ENCODE measurements at places on chromosomes 7 and 10.
A peak's percentile ranks its signal among the peaks of the same experiment; 100 is the strongest.

- DNase-seq: no peak
Measured at GRCh38 chr10:89309156-89310055, 7.6 kb downstream of the IFIT2 start.

DNA sequence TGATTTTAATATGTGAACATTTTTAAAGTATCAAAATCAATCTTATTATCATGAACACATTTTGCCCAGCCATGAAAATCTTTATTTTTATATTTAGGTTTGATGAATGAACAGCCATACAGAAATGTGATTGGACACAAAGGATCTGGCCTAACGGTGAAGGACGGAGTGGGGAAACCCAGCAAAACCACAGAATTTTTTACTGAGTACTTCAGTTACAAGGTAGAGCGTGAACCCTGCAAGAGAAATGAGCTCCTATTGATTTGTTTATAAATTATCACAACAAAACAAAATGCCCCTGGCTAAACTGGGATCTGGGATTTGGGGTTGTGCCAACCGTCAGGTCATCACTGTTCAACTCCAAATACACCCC, 118.8 kb downstream of the JAZF1 start:
- no peak for DNase-seq

DNA sequence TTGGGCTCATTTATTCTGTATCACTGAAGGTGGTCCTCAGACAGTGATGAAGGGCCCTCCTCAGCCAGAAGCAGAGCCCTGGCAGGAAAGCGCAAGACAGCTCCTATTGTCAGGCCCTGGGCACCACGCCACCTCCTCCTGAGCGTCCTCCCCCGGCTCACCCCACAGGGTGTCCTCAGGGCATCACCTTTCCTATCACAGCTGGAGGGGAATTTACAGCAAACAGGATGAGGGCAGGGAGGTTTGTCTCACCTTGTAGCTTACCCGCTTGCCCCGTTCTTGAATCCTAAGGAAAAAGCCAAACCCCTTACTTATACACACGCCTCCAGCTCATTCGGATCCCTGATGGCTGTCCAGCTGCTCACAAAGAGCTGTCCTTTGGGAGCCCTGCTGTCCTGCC, 50.2 kb upstream of the LANCL2 start:
- DNase-seq: no peak

- no peak for DNase-seq
Measured at GRCh38 chr7:142722248-142722794, 27.0 kb upstream of the PRSS1 start.

DNA sequence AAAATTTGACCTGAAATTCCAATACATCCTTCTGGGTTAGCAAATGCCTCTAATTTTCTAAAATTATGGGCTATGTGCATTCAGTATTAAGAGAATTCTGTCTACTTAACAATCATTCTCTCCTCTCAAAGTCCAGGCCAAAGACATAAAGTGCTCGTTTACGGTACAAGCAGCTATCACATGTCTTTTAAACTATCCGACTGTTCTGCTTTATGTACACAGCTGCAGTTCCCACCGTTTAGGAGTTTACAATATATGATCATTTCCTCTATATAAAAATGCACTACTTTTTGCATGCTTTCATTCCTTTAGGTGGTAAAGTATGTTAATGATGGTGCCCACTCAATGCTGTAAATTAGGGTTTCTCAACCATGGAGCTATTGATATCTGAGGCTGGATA, 34.0 kb downstream of the CDK6 start:
- DNase-seq: no peak

DNA sequence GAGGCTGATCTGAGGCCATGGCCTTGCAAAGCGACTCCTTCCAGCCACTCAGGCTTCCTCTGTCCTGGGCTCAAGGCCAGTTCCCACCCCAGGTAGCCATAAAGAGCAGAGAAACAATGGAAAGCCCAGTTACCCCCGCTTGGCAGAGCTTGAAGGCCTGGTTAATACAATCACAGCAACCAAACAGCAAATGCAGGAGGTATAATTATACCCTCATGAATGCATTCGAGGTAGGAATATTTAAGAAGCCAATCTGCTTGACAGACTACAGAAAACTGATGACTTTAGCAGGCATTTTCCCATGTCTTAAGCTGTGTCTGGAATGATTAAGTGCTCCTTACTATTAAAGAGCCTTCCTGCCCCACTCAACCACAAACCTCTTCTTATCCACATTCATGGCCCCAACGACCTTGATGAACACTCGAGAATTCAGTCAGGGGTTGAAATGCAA, 114.1 kb upstream of the MACROH2A2 start:
- no peak for DNase-seq

- DNase-seq: no peak
Measured at GRCh38 chr7:27680610-27681009, 17.9 kb upstream of the HIBADH start.

DNA sequence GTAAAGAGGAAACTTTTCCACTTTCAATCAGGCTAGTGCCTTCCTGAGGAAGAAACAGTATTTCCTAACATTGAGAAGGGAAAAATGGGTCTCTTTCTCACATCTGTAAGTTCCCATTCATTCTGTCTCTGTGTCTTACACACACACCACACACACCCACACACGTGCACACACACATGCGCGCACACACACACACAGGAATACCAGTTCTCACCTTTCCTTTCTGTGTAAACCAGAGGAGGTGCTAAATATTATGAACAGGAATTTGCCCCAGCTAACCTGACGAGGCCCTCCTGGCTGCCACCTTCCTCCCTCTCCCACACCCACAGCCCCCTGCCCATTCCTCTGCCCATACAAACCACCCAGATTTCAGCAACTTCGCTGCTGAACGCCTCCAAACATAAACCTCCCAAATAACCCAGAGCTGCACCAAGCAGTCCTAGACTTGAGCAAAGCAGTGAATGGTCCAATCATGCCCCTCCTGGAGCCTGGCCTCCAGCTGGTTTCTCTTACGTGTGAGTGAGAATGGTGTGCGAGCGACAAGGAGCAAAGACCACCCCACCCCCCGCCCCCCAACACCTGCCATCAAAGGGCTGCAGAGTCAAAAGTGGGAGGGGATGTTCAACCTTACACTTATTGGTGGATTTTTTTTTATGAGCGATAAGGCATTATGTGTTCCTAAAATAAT, 190.5 kb downstream of the HECW1 start:
- DNase-seq: no peak

DNA sequence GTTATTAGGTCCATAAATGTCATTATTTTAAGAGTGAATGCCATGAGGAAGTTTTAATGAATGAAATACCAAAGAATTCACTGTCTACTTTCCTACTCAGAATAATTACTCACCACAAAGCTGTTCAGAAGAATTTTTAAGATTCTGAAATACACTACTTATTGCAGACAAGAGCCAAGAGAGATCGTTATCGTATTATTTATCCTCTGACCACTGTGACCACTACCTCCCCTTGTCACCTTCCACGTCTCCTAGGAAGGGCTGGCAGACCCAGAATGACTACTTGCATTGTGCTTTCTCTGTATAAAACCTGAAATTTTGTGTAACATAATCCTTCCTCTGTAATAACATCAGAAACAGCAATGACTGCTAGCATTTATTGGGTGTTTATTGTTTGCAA, 81.9 kb downstream of the ABCB5 start:
- DNase-seq: no peak

DNA sequence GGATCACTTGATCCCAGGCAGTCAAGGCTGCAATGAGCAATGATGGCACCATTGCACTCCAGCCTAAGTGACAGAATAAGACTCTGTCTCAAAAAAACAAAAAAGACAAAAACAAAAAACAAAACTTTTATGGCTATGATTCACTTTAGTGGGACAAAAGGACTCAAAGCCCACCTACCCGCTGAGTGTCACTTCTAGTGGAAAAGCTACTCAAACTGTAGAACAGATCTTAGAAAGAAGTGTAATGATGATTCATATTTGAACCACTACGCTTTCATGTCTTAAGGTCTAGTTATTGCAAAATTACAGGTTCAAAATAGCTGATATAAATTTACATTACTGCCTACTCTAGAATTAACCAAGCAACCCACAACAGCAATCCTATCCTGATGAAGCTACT, 47.1 kb upstream of the OTUD1 start:
- DNase-seq: no peak

DNA sequence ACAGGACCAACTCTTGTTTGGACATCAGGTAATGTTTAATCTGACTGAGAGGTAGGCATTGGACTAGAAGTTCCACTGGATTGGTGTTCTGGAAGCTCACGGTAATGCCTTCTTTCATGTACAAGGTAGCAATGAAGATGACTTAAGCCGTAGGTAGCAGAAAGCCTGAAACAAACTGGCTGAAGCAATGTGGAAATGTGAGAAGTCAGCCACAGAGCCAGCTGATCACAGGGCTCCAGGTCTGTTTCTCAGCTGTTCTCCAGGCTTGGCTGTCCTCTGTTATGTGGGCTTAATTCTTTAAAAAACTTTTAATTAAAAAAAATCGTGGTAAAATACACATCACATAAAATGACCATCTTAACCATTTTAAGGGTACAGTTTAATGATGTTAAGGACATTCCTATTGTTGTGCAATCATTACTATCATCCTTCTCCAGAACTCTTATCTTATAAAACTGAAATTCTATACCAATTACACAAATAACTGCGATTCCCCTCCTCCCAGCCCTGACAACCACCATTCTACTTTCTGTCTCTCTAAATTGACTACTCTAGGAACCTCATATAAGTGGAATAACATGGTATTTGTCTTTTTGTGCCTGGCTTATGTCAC, 101.4 kb upstream of the ZNF32 start:
- DNase-seq: no peak

DNA sequence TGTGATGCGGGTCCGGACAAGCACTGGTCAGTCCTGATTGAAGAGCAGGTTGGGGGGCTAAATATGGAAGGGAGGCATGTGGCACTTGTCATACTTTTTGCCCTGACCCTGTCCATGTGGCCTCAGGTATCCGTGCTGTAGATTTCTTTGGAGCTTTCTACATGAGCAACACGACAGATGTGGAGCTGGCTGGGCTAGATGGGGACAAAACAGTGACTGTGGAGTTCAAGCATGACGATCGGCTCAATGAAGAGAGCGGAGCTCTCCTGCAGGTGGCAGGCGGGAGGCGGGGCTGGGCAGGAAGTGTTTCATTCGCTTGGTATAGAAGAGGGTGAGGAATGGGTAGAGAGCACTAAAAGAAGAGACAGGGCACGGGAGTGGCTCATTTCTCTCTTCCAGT, 13.0 kb upstream of the CHCHD1 start:
- DNase-seq: no peak

GRCh38 chr10:13483073-13483472, 45.7 kb downstream of the BEND7 start:
- DNase-seq: peak; percentile 35

DNA sequence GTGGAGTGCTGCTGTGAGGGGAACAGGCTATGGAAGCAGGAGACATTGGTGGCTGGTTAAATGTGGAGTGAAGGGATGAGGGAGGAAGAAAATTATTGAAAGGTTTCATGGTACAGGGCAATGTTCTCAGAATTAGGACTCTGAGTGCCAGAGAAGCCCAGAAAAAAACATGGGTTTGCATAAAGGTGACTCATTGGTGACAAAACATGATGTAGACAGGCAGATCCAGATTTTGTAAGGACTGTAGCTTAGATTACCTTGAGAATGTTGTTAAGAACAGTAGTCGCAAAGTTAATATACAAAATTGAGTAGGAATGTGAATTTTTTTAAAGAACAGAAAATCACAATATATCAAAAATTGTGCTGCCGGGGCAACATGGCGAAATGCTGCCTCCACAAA, 134.9 kb upstream of the ZNF438 start:
- DNase-seq: no peak

DNA sequence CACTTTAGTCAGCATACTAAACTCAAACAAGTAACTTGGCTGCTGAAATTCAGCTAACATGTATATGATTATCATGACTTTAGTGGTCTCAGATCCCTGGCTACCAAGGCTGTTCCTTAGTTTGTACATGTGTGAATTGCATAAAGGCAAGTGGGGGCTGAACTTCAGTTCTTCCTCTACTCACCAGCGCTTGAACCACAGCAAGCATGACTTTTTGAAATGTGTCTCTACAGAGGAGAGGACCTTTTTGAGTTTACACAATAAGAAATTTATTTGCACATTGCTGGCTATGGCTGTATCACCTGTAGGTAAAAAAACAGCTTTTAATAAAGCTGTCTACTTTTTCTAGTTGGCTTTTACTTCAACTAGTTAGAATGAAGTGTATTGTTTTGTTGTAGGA, 48.8 kb downstream of the MDFIC start:
- no peak for DNase-seq

- peak; percentile 55 for DNase-seq
Measured at GRCh38 chr10:13707156-13707881, 120.6 kb downstream of the PRPF18 start.

DNA sequence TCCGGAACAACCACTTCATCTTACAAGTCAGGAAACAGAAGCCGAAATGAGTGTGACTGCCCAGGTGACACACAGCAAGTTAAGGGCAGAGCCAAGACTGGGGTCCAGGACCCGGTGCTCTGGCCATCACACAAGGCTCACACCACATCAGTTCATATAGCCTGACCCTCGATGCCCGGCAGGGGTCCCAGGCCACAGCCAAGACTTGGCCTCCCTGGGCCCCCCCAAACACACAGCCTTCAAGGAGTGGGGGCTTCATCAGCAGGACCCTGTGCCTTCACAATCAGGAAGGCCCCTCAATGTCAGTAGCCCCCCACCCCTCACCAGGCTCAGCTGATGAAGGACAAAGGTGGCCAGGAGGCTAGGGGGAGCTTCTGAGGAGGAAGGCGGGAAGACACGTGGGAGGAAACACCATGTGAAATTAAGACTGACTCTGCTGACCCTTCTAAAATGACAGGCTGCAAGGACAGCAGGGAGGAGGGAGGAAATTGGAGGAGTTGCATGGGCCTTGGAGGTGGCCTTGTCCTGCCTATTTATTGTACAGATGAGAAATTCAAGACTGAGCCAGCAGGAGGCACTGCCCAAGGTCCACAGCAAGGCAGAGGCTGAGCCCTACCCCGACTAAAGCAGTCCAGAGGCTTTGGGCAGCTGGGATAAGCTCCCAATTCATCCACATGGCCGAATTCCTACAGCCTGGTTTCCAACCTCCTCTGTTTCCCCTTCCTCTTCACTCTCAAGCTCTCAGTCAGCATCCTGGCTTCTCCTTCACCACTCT, 216.1 kb upstream of the ZMIZ1 start:
- DNase-seq: no peak

DNA sequence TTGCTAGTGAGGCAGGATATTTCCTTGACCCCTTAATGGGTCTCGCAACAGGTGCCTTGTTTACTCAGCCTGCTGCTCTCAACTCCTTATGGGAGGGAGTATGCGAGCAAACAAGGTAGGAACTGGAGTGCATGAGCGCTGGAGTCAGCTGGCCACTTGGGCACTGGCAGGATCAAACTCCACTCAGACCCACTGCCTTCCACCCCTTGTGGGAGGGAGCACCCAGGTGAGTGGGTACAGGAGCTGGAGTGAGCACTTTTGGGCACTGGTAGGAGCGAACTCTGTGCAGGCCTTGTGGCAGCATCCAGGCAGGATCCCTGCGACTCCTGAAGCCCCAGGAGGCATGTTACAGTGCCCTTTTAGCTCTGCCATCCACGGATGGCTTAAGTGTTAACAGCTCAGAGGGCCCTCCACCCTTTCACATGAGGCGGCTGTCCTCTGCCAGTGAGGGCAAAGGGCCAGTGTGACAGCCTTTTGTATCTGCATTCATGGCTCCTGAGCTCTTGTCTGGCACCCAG, 123.2 kb downstream of the ST7 start:
- no peak for DNase-seq

GRCh38 chr7:150361807-150362621, 6.6 kb upstream of the REPIN1 start:
- DNase-seq: no peak

GRCh38 chr7:56199639-56200038, 83.4 kb upstream of the NUPR2 start:
- DNase-seq: no peak
